Left renal cortex interstitium (tissue), 4 donors: ENCODE measurements at places on chromosomes 7 and 10.

DNA sequence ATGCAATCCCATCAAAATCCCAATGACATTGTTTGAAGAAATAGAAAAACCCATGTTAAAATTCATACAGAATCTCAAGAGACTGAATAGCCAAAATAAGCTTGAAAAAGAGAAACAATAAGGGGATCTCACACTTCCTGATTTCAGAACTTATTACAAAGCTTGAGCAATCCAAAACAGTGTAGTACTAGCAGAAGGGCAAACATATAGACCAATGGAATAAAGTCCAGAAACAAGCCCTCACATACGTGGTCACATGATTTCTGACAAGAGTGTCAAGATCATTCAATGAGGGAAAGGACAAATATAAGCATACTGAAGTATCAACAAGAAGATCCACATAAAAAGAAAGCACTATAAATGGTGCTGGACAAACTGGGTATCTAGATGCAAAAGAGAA lies 31.9 kb downstream of the MICU1 start:
- DNase-seq, result no peak

GRCh38 chr7:132614428-132615318 lies 38.4 kb upstream of the PLXNA4 start:
- DNase-seq, result peak; percentile 48

GRCh38 chr7:135710417-135711138 lies 17.4 kb downstream of the SLC13A4 start:
- DNase-seq, result no peak

GRCh38 chr7:132255898-132256297 lies 320.4 kb downstream of the PLXNA4 start:
- no peak for DNase-seq

GRCh38 chr7:66083677-66084076 lies 8.1 kb downstream of the ASL start:
- no peak for DNase-seq

DNA sequence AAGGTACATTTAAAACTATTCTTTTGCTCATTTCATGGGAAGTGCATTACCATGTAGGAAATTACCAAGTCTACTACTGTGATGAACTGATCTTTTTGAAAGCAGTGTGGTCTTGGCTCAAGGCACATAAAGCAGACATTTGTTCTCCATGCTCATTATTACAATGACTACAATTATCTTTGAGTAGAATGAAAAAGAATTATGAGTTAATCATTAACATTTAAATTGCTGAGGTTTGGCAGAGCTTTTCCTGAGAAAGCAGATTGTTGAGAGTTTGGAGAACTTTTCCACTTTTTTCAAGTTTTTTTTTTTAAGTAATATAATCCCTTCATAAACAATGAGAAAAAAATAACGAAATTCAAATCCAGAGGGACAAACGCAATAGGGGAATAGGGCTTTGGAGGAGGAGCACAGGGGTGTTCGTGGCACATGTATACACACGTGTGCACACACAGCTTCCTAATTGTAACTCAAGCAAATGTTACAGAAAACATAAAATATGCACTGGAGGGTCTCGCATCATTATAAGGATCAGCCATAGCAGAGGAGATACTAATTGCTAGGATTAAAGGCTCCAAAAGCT lies 8.9 kb upstream of the CUBN start:
- no peak for DNase-seq

DNA sequence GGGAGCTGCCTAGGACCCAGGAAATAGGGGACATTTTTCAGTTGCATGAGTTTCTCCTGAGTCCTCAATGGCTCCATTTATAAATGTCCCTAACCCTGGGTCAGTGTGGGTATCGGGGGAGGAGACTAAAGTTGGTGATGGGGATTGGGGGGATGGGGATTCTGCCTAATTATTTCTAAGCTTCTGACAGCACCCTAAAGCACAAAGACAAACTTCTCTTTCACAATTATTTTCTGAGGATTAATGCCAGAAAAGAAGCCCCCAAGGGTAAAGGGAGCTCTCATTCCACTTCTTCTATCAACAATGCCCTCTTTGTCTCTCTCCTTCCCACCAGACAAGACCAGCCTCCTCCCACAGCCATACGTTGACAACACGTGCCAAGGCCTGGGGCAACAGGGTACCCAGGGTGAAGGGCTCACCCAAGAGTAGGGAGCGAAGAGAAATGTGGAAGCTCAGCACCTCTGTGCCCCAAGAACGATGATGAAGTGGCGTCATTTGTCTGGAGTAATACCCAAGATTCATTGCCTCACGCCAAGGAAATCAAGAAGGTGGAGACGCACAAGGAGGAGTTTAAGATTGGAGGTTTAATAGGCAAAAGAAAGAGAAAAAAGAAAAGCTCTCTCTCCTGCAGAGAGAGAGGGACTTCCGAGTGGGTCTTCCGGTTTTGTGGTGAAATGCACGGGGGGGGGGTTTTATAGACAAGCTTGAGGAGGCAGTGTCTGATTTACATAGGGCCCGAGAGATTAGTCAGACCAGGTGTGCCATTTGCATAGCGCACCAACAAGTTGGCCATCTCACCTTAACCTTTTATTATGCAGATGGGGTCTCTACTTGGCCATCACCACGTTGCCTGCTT lies 14.4 kb upstream of the GJC3 start:
- no peak for DNase-seq

DNA sequence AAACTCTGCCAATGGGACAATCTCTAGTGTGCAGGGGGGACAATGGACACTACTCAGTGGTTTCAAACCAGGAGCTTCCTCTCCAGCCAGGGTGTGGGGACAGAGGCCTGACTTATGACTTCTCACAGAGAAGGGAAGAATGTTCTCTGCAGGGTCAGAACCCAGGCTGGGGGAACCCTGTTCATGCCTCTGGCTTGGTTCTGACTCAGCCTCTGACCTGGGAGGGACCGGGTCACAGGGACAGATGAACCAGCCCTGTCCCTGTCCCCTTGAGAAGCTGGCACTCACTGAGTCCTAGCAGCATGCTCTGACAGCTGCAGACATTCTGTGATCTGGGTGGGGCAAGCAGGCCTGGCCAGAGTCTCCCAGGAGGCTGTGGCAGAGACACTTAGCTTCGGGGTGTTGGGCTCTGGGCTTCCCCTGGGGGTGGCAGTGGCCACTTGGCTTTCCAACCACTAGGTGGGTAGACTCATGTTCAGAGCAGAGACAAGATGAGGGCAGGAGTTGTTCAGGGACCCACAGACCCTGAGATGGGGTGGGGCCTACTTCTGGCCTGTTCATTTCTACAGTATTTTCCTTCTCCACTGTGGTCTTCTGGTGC lies 13.6 kb downstream of the TSPAN15 start:
- no peak for DNase-seq

DNA sequence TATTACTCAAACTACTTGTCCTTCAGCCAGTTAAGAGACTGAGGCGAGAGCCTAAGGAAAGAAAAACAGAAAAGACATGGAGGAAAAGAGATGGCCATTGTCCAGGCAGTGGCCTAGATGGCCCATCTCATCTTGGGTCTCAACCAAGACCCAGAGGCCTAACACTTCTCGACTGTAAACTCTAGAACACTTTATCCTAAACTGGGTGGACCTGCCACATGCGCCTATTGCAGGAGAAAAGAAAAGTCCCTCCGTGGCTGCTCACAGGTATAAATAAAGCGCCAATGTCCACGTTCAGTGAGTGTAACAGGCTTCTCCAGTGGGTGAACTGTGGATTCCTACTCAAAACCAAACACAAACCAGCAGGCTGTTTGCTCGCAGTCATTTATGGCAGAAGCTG lies 92.7 kb upstream of the DDC start:
- no peak for DNase-seq

GRCh38 chr7:139033346-139034114 lies 2.3 kb downstream of the ZC3HAV1L start:
- DNase-seq, result peak; percentile 36

DNA sequence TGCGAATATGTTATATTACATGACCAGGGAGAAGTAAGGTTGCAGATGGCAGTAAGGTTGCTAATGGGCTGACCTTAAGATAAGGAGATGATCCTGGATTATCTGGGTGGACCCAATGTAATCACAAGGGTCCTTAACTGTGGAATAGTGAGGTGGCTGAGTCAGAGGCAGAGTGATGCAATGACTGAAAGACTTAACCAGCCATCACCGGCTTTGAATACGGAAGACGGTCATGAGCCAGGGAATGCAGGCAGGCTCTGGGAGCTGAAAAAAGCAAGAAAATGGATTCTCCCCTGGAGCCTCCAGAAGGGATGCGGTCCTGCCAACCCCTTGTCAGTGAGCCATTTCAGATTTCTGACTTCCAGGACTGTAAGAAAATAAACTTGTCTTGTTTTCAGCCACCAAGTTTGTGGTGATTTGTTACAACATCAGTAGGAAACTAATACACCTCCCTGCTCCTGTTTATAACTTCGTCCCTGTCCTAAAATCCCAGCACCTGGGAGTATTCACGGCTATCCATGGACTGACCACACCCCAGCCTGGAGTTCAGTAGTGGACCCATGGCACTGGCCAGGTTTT lies 4.6 kb upstream of the C10orf95 start:
- DNase-seq, result no peak

GRCh38 chr7:52616552-52616951 lies 418.9 kb upstream of the POM121L12 start:
- no peak for DNase-seq

DNA sequence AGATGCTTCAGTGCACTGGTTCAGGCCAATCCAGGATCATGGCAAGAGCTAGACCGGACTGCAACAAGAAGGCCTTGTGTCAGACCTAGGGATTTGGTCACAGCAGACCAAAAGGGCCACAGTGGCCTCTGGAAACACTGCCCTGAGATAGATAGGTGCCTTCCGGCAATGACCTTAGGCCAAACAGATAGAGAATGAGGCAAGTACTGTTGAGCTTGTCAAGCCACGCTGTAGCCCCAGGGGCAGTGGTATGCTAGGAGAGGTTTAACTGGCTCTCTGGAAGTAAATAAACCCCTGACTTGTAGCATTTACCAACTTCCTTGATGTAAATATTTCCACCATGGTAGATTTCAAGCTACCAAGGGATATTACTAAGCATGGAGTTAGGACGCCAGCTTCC lies 197.5 kb downstream of the GRID1 start:
- DNase-seq, result no peak
